ENCODE measurements at places on chromosomes 5 and 9.
A peak's percentile ranks its signal among the peaks of the same experiment; 100 is the strongest.

DNA sequence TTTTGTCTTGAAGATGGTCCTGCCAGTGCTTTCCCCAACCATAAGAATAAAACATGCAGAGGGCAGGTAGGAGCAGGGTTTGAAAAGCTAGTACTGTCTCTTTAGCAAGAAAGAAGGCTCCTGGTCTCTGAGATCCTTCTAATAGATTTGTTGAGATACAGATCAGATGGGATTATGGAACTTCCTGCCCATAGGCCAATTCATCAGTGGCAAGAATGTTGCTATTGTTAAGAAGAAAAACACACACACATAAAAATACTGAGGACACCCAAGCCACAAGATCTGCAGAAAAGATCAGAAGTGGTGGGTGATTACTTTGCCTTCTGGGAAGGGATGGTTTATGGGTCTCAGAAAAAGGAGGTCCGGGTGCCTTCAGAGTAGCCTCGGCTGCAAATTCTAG is 59.8 kb downstream of the TNC start:
- no peak for DNase-seq

- DNase-seq, result no peak
Observed at GRCh38 chr5:137581776-137582175, 82.7 kb upstream of the SPOCK1 start.

GRCh38 chr5:137220523-137220927 is 278.6 kb downstream of the SPOCK1 start:
- no peak for DNase-seq

DNA sequence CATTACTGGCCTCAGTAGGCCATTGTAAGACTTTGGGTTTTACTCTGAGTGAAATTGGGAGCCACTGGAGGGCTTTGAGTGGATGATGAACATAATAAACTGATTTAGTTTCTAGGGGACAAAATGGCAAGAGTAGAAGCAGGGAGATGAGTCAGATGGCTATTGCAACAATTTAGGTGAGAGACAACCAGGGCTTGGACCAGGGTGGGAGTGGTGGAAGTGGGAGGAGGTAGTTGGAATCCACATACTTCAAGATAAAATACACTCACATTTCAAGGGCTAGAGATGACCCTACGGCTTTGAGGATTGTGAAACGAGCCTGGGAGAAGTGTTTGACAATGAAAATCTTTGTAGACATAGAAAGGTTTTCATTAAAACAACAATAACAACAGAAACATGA is 136.3 kb downstream of the ACTBL2 start:
- DNase-seq, result no peak

DNA sequence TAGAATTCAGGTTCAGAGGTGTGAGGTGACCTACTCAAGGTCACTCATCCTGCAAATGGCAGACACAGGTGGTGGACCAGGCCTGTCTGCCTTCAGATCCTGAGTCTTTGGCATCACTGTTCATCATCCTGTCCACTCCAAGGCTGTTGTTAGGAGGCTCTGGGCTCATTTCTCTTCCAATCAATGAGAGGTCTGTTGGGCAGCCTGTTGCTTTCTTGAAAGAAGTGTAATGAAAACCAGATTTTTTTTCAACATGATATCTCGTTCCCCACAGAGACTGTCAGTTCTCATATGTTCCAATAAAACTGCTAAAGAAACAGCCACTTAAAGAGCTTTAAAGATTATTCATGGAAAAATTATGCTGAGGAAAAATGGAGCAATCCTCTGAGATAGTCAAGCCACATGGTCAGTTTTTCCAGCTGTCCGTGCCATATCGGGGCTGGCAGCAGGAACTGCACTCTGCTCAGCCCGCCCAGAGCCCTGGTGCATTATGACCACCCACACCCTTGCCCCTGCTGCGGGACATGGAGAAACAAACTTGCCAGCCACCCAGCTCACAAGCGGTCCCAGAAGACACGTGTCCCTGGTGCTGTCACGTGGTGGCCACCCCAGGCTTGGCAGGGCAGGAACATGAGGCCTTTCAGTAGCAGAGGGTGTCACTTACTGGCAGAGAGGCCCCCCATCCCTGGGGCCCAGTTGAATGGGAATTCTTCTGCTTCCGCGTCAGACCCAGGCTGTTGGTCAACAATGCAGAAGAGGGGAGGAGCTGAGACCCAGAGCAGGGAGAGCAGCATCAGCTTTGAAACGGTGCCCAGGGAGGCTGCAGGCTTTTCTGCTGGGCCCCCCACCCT is 63.7 kb upstream of the ANGPTL2 start:
- DNase-seq, result peak; percentile 70

GRCh38 chr9:87547671-87548081 is 50.0 kb downstream of the DAPK1 start:
- DNase-seq, result no peak

GRCh38 chr5:171585981-171586380 is 166.5 kb downstream of the FGF18 start:
- no peak for DNase-seq

GRCh38 chr9:106962615-106963363 is 99.8 kb downstream of the ZNF462 start:
- DNase-seq, result no peak

DNA sequence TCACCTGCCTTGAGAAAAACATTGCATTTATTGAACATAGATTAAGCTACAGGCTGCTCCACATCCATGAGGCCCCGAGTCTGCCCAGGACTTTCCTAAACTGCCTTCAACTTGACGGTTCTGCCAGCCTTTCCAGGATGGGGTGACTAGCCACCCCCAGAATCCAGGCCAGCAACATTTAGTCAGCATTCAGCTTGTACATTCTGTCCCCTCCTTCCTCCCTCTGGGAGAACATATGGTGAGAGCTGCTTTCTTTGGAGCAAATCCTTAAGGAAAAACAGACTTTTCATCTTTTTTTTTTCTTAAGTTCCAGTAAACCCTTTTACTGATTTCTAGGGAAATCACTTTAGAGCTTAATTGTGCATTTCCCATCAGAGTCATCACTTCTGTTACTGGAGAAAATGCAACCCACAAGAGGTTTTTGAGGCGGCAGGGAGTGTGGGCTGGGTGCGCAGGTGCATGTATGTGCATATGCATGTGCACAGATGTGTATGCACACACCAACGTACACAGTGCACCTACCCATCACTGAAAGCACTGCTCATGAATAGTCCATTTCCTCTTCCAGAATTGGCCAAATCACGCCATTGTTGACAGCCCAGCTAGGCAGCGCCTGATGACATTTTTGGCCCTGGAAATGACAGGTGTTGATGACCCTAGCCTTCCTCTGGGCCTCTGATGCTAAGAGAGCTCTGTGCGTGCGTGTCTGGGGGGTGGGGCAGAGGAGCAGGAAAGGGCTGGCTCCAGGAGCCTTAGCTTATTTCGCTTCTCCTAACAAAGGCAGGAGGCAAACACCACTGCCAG is 145.6 kb downstream of the HSD17B3 start:
- DNase-seq, result no peak

DNA sequence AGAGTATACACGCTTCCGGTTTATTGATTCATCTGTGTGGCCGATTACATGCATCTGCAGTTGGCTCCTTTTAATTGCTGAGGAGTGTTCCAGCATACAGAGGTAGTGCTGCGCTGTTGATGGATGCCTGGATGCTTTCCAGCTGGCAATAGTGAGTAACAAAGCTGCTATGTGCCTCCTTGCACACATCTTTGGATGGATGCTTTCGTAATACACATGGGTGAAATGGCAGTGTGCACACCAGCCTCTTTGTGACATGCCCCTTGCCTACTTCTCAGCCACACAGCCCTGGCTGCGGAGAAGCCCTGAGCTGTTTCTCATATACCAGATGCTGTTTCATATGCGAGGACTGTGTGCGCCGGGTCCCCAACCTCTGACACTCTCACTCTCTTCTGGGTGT is 151.0 kb downstream of the GADD45G start:
- no peak for DNase-seq

GRCh38 chr9:130235558-130236435 is 29.8 kb upstream of the HMCN2 start:
- no peak for DNase-seq

- DNase-seq, result no peak
Observed at GRCh38 chr5:10265245-10266109, 15.4 kb downstream of the CCT5 start.

DNA sequence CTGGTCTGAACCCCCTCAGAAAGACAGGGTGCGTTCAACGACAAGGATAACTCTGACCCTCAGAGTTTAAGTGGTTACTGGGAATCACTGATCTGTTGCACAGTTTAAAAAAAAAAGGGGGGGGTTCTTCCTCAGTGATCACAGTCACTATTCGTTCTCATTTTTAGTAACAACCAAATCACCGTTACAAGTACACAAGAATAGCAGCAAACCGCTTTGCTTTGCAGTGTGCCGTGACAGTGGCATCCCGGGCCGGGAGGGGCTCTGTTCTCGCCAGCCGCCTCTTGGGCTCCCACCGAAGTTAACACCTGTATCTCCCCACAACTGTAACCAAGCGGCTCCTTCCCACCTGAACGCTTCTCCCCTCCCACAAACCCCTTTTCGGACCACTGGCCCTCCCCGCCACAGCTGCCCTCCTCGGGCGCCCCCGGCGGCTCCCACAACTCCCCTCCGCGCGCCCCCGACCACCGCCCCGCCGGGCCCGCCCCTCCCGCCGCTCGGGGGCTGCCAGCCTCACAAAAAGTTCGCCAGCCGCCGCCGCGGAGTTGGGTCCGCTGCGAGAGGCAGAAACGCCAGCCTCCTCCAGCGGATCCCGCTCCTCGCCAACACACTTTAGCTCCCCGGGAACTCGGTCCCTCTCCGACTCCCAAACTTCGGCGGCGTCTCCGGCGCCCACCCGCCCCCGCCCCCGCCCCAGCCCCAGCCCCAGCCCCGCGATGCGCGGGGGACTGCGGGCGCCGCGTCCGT is 1.2 kb downstream of the SSBP2 start:
- DNase-seq, result no peak

- no peak for DNase-seq
Observed at GRCh38 chr5:124410539-124411488, 335.6 kb downstream of the ZNF608 start.

DNA sequence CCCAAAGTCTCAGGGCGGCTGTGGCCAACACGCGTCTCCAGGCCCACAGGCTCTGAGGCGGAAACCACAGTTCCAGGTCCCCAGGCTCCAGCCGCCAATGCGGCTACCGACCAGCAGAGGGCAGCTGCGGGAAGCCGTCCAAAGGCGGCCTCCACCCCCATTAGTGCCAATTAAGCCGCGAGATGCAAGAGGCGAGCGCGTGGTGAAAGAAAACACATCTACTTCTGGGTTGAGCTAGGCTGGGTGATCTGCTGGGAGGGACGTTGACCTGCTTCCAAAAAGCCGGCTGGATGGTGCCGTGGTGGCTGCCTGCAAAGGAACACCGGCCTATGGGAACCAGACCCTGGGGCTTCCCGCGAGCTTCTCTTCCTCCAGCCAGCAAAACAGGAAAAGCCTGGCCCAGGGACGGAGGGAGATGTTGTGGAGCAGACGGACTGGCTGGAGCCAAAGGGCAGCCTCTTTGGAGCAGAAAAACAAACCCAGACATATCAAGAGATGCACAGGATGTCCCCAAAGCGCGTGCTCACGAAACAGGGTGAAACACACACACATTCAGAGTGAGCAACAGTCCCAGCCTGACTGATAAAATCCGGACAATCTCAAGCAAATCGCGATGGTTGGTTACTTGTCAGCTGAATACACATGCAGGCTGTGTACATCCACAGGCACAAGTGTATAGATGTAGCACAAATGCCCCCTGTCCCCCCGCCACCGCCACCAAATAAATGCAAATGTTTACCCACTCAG is 187.1 kb upstream of the BRINP1 start:
- no peak for DNase-seq

GRCh38 chr9:117145811-117146490 is 268.9 kb downstream of the ASTN2 start:
- DNase-seq, result no peak
